Upper lobe of left lung (tissue), 6 donors: ENCODE measurements at places on chromosomes 2 and 18. TPM values are rescaled to one million over a fixed set of nuclear protein-coding genes. Genes with fewer than 3 reads are reported as not detected.

The IL18R1 gene
- 9.4 TPM for total RNA-seq

DNA sequence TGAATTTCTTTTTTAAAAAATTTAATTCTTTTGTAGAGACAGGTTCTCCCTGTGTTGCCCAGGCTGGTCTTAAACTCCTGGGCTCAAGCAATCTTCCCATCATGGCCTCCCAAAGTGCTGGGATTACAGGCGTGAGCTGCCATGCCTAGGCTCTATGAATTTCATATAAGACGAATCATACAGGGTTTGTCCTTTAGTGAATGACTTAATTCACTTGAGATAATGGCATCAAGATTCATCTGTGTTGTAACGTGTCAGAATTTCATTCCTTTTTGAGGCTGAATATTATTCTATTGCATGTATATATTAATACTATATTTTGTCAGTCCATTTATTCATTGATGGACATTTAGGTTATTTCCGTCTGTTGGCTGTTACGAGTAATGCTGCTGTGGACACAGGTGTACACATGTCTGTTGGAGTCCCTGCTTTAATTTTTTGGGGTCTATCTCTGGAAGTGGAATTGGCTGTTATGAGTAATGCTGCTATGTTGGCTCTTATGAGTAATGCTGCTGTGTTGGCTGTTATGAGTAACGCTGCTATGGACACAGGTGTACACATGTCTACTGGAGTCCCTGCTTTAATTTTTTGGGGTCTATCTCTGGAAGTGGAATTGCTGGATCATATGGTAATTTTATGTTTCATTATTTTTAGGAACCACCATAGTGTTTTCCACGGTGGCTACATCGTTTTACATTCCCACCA, 210.6 kb downstream of the CAMKMT start:
- no peak for DNase-seq
- no peaks in the 10 kb centered on the region for H3K36me3 ChIP-seq
- no peak overlapping the region for H3K27ac ChIP-seq
- no peak overlapping the region for H3K4me3 ChIP-seq
- H3K4me1 ChIP-seq = no peaks in the 10 kb centered on the region

DNA sequence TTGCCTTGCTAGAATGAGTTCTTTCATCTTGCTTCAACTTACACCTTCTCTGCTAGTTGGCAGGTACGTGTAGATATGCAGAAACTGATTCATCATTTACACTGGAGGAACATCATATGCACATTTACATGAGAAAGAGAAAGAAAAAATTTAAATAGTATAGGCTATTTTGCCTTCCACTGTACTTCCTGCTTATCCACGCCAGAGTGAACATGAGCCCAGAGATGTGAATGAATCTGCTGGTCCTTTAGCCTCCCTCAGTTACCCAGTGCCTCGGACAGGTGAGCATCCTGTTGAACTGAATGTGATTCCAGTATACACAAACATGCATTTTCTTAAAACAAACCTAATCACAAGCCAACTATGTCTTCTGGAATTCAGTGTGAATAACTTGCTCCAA, 83.6 kb downstream of the SESTD1 start:
- H3K36me3 ChIP-seq = no peaks in the 10 kb centered on the region
- no peaks in the 10 kb centered on the region for H3K4me1 ChIP-seq
- no peak overlapping the region for H3K4me3 ChIP-seq
- H3K27ac ChIP-seq = no peak overlapping the region
- H3K27me3 ChIP-seq = no peaks in the 10 kb centered on the region

- H3K36me3 ChIP-seq = no peaks in the 10 kb centered on the region
- H3K27ac ChIP-seq = peak overlapping the region; percentile 60
- peaks cover 10% of the 10 kb centered on the region for H3K4me1 ChIP-seq
Observed at GRCh38 chr18:23380001-23380550, 73.0 kb upstream of the RIOK3 start.

GRCh38 chr2:101806123-101806522, 108.6 kb downstream of the MAP4K4 start:
- H3K4me3 ChIP-seq = no peak overlapping the region
- no peaks in the 10 kb centered on the region for H3K27me3 ChIP-seq
- no peaks in the 10 kb centered on the region for H3K36me3 ChIP-seq

The SEMA4F gene
- 13.1 TPM for total RNA-seq

The MARCO gene
- total RNA-seq = 192 TPM

- peak overlapping the region; percentile 69 for H3K4me3 ChIP-seq
- H3K4me1 ChIP-seq = peaks cover 23% of the 10 kb centered on the region
- no peaks in the 10 kb centered on the region for H3K27me3 ChIP-seq
- peak overlapping the region; percentile 87 for H3K27ac ChIP-seq
Observed at GRCh38 chr2:241609859-241610793, 26.8 kb downstream of the THAP4 start.

The TMEM182 gene
- total RNA-seq = not detected
